ENCODE measurements at places on chromosomes 11 and 22.

- no peak for DNase-seq
Observed at GRCh38 chr22:46826438-46827135, 64.1 kb downstream of the TBC1D22A start.

- no peak for DNase-seq
Observed at GRCh38 chr11:5626196-5626595, 1.4 kb downstream of the TRIM34 start.

DNA sequence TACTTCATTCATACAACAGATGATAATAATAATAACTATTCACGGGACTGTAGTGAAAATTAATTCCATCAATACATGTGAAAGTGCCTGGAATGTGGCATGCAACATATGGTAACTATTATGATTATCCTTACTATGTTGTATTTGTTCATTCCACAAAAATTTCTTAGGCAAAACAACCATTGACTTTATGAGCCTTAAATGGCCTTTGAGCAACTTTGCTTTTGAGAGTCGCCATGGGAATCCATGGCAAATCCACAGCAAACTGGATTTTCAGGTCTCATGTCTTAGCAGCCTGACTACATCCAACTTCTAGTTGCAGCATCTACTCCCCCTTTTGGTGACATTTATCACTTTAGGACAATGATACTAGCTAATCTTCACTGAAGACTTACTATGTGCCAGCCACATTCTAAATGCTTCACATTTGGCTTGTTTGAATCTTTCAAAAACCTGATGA is 56.8 kb downstream of the SLC1A2 start:
- no peak for DNase-seq

- DNase-seq: no peak
Observed at GRCh38 chr22:48741540-48741939, 1086.1 kb downstream of the BRD1 start.

- no peak for DNase-seq
Observed at GRCh38 chr11:57501953-57502352, 13.5 kb downstream of the SLC43A1 start.

DNA sequence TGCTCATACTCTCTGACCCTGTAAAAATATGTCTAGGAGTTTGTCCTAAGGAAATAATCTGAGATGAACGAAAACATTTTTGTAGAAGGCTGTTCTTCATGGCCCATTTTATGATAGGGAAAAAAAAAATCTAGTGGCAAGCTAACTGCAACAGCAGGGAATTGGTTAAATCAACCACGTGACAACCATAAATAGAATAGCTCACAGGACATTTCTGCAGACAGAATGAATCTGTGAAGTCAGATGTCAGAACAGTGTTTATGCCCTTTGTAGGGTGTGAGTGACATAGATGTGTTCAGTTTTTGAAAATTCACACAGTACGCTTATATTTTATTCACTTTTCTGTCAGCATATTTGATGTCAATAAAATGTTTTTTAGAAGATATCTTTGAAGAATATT is 16.1 kb downstream of the ARHGAP1 start:
- DNase-seq: no peak

- DNase-seq: no peak
Observed at GRCh38 chr11:11985016-11985715, 23.3 kb downstream of the DKK3 start.

GRCh38 chr11:128927108-128927461 is 15.6 kb downstream of the TP53AIP1 start:
- DNase-seq: no peak

DNA sequence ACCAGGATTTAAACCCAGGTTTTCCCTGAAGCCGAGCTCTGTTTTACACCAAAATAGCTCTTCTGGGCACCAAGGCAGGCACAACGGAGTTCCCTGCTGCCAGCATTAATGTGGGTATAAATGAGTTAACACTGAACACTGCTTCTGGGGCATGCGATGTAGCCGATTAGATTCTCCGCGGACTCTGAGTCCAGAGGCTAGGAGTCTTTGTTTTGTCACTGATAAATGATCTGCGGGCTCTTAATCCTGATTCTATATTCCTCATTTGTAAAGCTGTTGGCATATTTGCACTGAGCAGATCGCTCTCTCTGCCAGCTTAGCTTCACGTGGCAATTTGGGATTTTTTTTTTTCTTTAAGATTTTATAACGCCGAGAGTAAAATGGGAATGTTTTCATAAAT is 16.8 kb upstream of the LDLRAD3 start:
- DNase-seq: no peak

DNA sequence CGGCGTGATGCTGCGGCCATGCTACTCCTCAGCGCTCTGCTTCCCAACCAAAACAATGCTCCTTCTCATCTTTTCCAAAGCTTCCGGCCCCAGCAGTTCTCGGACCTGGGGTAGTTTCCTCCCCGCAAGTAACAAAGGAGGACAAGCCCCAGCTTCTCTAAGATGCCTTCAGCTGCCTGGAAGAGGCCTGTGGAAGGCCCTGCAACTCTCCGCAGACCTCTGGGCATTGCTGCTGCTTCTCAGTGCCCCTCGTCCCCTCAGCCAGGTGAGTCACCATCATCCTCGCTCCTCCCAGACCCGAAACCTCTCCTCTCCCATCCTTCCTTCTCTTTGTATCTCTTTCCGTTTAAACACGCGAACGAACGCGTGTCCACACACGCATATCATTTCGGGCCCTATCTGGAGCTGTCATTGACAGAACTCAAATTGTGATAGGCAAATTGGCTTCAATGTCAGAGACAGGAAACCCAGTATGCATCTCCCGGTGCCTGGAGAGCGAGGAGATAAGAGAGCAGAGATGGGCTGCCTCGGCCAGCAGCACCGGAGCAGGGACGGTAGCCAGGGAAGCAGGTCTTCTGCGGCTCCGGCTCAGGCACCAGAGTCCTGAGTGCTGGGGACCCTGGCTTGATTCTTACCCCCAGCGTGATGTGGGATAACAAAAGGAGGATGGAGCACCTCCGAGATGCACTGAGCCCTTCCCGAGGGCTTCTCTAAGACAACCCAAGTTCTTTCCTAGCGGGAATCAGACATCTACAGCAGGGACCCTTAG is 22.0 kb upstream of the JAM3 start:
- DNase-seq: no peak

- DNase-seq: no peak
Observed at GRCh38 chr22:17915188-17915587, 109.2 kb downstream of the MICAL3 start.

- no peak for DNase-seq
Observed at GRCh38 chr22:36682811-36683210, 20.7 kb downstream of the CACNG2 start.

- DNase-seq: no peak
Observed at GRCh38 chr11:1086171-1087102, 11.8 kb downstream of the MUC2 start.

All from activated T-helper 1 cell treated with anti-CD3 and anti-CD28 coated beads, Interleukin-12 subunit alpha, Interleukin-12 subunit beta, Interleukin-2, Interleukin-4 antibody, amounts not matched to agents 30 ng/mL and 10 ng/mL and 1 ng/mL, durations not matched to agents 14 hours and 24 hours and 36 hours (primary cell).